Type B pancreatic cell (in vitro differentiated cells): ENCODE measurements at places on chromosomes 16 and 17.

- peak; percentile 50 for DNase-seq
These were observed 78.2 kb downstream of the CCDC182 start for GRCh38 chr17:57666946-57667345.

DNA sequence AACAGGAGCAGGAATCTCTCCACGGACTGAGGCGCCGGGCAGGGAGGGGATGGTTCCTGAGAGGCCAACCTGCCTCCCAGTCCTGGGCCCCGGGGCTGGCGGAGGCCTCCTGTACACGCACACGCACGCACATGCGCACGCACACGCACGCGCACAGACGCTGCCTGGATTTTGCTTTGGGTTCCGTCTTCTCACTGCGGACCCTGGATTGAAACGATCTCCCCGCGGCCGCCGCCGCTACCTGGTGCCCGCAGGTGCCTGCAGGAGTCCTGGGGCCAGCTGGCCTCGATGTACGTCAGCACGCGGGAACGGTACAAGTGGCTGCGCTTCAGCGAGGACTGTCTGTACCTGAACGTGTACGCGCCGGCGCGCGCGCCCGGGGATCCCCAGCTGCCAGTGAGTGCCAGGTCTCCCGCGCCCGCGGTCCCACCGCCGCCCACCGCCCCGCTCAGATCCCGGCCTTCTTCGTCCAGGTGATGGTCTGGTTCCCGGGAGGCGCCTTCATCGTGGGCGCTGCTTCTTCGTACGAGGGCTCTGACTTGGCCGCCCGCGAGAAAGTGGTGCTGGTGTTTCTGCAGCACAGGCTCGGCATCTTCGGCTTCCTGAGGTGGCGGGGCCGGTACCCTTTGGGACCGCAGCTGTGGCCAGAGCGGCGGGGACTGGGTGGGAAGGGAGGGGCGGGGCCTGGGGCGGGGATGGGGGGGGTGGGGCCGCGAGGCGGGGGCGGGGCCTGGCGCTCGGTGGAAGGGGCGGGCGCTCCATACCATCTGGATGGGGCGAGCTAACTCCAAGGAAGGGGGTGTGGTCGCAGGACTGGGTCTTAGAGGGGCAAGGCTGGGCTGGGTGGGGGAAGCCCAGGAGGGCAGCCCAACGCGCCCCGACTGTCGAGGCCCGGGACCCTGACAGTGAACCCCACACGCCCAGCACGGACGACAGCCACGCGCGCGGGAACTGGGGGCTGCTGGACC is 12.3 kb downstream of the CES4A start:
- no peak for DNase-seq

- no peak for DNase-seq
These were observed 25.6 kb upstream of the USP7 start for GRCh38 chr16:8989099-8989878.

- DNase-seq: no peak
These were observed 244.0 kb downstream of the TMEM114 start for GRCh38 chr16:8346294-8346693.

DNA sequence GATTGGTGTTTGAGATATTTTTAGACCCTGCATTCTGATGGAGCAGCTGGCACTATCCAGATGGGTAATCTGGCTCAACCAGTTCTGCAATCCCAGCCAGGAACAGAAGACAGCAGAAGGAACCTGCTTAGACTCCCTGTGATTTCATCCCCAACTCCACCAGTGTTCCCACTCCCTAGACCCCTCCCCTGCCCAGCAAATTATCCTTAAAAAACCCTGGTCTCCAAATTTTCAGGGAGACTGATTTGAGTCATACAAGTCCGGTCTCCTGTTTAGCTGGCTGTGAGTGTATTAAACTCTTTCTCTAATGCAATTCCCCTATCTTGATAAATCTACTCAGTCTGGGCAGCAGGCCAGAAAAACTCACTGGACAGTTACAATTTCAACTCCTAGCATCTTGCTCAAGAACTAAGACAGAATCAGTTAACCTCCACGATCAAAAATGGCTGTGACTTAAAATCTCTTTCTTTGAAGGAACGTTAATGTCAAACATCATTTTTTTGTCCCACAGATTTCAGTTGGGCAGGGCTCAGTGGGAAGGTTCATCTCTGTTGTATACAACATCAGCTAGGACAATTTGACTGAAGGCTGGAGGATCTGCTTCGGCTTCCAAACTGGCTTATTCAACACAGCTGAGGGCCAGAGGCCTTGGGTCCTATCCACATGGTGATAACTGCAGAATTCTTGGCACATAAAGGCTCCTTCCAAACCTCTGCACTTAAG is 4.9 kb upstream of the RBL2 start:
- DNase-seq: no peak

DNA sequence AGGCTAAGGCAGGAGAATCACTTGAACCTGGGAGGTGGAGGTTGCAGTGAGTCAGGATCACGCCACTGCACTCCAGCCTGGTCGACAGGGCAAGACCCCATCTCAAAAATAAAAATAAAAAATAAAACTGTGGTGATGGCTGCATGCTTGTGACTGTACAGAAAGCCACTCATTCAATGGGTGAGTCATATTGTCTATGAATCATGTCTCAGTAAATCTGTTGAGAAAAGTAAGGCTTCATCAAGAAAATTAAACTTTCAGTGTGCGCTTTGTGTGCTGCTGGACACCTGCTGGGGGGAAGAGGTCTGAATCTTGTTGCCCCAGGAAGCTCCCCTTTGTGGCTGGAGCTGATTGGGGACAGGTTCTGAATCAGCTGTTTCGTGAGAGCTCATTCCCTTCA is 11.3 kb downstream of the NUBP1 start:
- no peak for DNase-seq

- no peak for DNase-seq
These were observed 43.6 kb downstream of the NUP93 start for GRCh38 chr16:56773532-56773931.

DNA sequence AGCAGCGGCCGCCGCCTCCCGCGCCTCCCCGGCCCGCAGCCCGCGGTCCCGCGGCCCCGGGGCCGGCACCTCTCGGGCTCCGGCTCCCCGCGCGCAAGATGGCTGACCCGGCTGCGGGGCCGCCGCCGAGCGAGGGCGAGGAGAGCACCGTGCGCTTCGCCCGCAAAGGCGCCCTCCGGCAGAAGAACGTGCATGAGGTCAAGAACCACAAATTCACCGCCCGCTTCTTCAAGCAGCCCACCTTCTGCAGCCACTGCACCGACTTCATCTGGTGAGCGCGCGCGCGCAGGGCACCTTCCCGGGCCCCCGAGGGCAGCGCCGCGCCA is 258 bp downstream of the PRKCB start:
- no peak for DNase-seq

DNA sequence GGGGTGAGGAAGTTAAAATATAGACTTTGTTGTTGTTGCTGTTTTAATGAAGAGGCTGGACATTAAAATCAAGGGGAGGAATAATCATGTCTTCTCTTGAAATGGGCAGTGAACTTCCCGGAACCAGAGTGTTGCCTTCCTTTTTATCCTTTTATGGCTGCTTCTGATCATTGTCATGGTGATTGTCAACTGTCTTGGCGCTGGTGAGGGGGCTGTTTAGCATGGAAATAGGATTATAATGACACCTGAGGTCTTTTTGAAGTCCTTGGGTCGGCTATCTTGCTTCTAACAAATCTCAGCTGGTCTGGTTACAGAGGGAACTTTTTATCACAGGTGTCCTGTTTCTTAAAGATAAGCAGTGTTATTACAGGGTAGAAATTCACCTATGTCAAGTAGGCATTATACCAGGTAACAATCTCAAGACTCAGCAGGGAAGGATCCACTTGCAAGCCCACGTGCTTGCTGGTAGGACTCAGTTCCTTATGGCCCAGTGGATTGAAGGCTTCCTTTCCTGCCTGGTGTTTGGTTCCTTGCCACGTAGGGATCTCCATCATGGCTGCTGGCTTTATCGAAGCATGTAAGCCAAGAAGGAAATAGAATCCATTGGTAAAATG is 349.3 kb downstream of the WWOX start:
- DNase-seq: no peak

DNA sequence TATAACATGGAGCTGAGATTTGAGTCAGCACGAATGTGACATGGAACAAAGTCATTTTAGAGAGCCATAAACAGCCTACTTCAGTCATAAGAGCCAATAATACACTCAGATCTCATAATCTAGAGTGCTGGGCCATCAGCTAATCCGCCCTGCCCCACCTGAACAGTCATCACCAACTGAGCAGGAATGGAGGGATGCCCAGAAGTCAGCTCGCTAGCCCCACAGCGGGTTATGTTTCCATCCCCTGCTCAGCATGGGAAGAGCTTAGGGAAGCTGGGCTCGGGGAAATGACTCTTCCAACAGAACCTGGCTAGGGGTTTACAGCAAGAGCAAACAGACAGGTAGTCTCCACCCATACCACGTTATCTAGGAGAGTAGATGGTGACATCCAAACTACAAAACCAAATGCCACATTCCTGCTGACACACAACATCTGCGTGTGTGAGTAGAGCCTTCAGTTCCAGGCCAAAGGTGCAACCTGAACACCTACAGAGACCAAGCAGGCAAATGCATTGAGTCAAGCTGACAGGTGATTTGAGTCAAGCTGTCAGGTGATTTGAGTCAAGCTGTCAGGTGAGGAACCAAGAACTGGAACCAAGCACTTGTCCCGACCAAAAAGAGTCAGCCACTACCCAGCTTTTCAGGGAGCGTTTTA is 2.0 kb downstream of the TMEM11 start:
- no peak for DNase-seq

GRCh38 chr16:67883872-67884261 is 818 bp upstream of the NRN1L start:
- DNase-seq: peak; percentile 81

- no peak for DNase-seq
These were observed 197.6 kb downstream of the AATF start for GRCh38 chr17:37146086-37147064.

- no peak for DNase-seq
These were observed 44.9 kb downstream of the TMEM235 start for GRCh38 chr17:78276098-78276887.

- DNase-seq: no peak
These were observed 35.4 kb upstream of the ADORA2B start for GRCh38 chr17:15909481-15909991.

GRCh38 chr17:45067637-45068036 is 6.5 kb downstream of the NMT1 start:
- DNase-seq: no peak
